ENCODE measurements at places on chromosomes 4 and X.

DNA sequence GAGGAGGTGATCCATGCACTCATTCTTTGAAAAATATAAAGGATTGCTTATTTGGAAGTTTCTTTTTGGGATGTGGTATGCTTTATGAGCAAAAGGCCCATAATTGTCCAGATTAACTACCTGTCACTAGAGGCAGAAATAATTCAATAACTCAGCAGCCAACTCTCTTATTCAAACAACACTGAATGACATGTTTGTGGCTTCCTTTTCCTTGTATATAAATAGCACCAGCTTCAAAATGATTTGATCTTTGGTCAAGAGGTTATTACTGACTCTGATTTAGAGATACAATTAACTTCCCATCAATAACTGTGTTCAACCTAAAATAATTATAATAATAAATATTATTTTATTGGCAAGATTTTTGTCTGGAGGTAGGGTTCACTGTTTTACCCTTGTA, 232.3 kb downstream of the AFF2 start:
- DNase-seq, result no peak

GRCh38 chr4:180558427-180558826, 1684.8 kb upstream of the TENM3 start:
- no peak for DNase-seq

- DNase-seq, result no peak
These were observed 103.4 kb upstream of the LNX1 start for GRCh38 chr4:53694666-53695065.

DNA sequence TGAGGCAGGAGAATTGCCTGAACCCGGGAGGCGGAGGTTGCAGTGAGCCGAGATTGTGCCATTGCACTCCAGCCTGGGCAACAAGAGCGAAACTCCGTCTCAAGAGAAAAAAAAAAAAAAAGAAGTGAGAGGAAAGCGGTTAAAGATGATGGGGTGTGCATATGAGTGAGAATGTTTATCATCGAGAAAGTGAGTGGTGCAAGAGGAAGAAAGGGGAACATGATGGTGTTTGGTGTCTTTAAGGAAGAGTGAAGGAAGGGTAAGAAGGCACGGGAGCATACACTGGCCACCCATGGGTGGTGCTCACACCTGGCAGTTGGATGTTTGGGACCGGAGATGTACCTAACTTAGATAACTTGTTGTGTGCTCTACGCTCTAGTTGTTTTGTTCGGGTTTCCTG, 62.2 kb downstream of the STOX2 start:
- no peak for DNase-seq

GRCh38 chrX:9335251-9335650, 129.6 kb upstream of the TBL1X start:
- no peak for DNase-seq

DNA sequence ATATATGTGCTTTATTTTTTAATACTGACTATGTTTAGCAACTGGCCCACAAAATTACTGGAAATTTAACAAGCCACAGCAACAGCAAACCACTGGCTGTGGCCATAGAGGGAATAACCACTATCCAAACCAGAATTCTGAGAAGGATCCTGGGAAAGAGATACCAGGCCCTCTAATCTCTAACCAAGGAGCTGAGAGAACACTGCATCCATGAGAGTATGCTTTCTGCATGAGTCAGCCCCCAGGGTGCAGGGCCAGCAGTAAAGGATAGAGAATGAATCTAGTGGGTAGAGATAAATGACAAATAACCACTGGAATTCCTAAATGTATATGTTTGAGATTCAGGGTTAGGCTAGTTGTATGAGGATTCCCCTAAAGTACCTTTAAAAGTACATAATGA, 221.8 kb downstream of the KIT start:
- DNase-seq, result no peak

GRCh38 chr4:151729731-151730559, 30.9 kb downstream of the GATB start:
- no peak for DNase-seq

- DNase-seq, result no peak
These were observed 9.7 kb downstream of the CLCN3 start for GRCh38 chr4:169630069-169630468.

DNA sequence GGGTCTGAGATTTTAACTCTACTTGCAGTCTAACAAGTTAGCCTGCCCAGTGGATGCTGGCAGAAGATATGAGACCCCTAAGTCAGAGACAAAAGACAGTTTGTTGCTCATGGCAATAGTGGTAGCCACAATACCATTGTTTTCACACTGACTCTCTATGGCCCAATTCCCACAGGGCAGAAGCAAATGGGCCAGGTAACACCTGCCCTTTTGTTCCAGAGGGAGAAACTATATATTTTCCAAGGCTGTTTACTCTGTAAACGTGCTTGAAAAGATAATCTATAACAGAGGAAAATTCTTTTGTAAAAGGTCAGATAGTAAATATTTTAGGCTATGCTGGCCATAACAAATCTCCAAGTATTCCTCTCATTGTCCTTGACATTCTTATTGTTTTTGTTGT, 57.2 kb upstream of the NPNT start:
- DNase-seq, result no peak

All from NCI-H1105 (cell line).